Keratinocyte (primary cell): ENCODE measurements at places on chromosomes 12 and 14.
A peak's percentile ranks its signal among the peaks of the same experiment; 100 is the strongest.

- no peak for DNase-seq
Measured at GRCh38 chr14:20782280-20782890, 1.3 kb downstream of the RNASE6 start.

- DNase-seq = no peak
Measured at GRCh38 chr14:41397926-41398325, 208.8 kb upstream of the LRFN5 start.

GRCh38 chr12:94175763-94176668 is 27.6 kb downstream of the PLXNC1 start:
- no peak for DNase-seq

- no peak for DNase-seq
Measured at GRCh38 chr14:28321475-28322244, 444.9 kb upstream of the FOXG1 start.

DNA sequence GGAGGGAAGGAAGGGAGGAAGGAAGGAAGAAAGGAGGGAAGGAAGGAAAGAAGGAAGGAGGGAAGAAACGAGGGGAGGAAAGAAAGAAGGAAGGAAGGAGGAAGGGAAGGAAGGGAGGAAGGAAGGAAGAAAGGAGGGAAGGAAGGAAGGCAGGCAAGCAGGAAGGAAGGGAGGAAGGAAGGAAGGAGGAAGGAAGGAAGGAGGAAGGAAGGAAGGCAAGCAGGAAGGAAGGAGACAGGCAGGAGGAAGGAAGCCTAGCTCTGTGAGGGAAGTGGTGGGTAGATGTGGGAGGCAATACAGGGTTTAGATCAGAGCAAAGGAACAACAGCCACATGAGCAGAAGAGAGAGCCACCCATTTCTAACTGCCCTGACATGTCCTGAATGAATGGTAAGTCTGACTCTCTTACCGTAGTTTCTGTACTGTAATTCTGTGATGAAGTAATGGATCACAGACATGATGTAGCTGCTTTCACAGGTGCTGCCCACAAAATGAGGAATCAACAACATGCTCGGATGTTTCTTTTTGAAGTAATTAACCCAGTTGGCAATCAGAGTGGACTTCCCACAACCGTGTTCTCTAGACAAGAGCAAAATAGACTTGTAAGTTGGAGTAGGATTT is 24.4 kb upstream of the HSP90B1 start:
- peak; percentile 53 for DNase-seq
